ENCODE measurements at places on chromosomes 13 and 19.

DNA sequence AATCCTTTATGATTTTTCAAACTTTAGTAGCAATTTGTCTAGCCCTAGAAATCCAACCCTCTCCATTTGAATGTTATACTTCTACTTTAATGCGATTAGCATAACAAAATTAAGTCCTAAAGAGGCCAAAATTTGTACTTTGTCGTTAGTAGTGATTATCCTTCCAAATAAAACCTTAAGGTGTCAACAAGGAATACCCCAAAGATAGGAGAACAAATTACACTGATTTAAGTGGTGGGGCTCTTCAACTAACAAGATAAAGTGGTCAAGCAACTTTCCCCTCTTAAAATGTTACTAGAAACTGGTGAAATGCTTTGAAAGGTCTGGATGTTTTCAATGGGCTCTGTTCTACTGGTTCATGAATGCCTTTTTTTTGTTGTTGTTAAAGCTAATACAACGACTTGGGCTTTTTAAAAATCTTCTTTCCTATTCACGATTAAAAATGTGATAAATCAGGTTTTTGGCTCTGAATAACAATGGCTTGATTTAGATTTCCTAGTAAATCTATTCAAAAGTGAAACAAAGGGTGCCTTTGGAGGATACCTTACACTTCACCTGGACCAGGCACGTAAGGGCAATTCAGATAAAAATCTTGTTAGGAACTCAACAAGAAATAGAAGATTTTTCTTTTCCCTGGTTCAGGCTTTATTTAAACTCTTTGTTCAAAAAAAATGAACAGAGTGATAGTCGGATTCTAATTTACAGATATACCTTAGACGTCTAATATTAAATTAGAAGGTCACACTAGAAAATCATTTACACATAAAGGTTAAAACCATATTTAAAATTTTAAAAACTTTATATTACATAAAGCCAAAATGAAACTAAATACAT is 3.1 kb downstream of the SOX21 start:
- peaks cover 36% of the 10 kb centered on the region for H3K27me3 ChIP-seq
- H3K27ac ChIP-seq: no peak overlapping the region
- DNase-seq: no peak
- H3K4me3 ChIP-seq: peak overlapping the region; percentile 77
- peaks cover 3% of the 10 kb centered on the region for H3K4me1 ChIP-seq

GRCh38 chr19:38142176-38143035 is 81.6 kb downstream of the DPF1 start:
- no peaks in the 10 kb centered on the region for H3K27me3 ChIP-seq
- H3K4me3 ChIP-seq: no peak overlapping the region
- H3K36me3 ChIP-seq: peaks cover 27% of the 10 kb centered on the region
- peak; percentile 85 for DNase-seq
- no peaks in the 10 kb centered on the region for H3K4me1 ChIP-seq

GRCh38 chr19:55176076-55176475 is 4.0 kb downstream of the SYT5 start:
- H3K4me3 ChIP-seq: no peak overlapping the region

GRCh38 chr13:110330491-110331011 is 23.5 kb downstream of the COL4A2 start:
- no peak for DNase-seq
- no peak overlapping the region for H3K4me3 ChIP-seq
- no peaks in the 10 kb centered on the region for H3K27me3 ChIP-seq
- no peaks in the 10 kb centered on the region for H3K4me1 ChIP-seq

DNA sequence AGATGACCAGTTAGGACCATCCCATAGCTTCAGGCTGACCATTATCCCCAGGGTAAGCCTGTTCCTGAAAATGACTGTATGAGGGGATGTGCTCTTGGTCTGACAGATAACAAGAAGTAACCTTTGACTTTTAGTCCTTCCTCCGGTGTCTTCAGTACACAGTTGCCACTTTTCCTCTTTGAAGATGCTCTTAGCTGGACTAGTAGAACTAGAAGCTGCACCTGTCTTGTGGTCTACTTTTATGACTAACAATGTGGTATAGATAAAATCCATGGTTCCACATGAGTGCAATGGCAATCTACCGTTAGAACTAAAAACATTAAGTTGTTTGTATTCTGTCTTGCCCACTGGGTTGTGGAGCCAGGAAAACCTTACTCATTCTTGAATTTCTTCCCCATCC is 5.9 kb upstream of the RUBCNL start:
- H3K4me1 ChIP-seq: peaks cover 7% of the 10 kb centered on the region
- no peak for DNase-seq
- H3K36me3 ChIP-seq: no peaks in the 10 kb centered on the region
- no peak overlapping the region for H3K4me3 ChIP-seq
- H3K27ac ChIP-seq: no peak overlapping the region
- H3K27me3 ChIP-seq: peaks cover 2% of the 10 kb centered on the region
